ENCODE measurements at places on chromosomes 12 and 14.

GRCh38 chr12:128982933-128983332, 129.7 kb downstream of the GLT1D1 start:
- no peak for DNase-seq

GRCh38 chr14:30669594-30669993, 47.5 kb downstream of the SCFD1 start:
- DNase-seq, result no peak

GRCh38 chr12:109058773-109059172, 6.4 kb downstream of the USP30 start:
- no peak for DNase-seq

DNA sequence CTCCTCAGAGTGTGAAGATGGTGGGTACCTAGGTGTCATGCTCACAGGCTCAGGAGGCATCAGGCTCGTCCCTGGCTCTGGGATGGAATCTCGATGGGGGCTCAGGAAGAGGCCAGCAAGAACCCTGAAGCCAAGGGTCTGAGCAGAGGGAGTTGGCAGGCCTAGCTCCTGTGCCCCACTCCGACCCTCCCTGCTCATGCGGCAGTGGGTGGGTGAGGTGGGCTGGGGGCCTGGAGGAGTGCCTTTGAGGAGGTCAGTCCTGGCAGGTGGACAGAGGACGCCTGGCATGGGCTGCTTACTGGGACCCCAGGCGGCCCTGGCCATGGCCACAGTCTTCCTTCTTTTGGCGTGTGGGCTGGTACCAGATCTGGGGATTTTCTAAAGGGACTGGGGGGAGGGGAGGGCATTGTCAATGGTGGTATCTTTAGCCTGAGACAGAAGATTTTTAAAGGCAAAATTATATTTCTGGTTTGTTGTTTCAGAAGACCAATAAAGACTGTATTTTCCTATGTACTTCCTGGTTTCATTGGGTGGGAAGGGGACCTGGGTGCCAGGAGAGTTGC, 16.0 kb downstream of the LRTM2 start:
- no peak for DNase-seq

GRCh38 chr14:66069036-66069435, 417.1 kb upstream of the CCDC196 start:
- no peak for DNase-seq

- no peak for DNase-seq
Observed at GRCh38 chr12:104682790-104683279, 226.1 kb downstream of the CHST11 start.

DNA sequence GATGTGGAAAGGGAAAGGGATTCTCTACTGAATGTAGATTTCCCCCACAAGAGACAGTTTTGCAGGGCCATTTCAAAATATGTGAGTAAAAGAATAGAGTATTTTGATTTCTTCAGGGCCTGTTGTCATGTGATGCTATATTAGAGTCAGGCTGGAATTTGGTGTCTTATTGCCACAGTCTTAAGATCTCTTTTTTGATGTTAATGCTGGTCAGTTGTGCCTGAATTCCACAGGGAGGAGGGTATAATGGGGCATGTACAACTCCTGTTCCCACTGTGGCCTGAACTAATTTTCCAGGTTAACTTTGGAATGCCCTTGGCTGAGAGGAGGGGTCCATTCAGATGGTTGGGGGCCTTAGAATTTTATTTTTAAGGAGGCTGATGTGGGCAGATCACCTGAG, 111.0 kb upstream of the MAX start:
- no peak for DNase-seq

- no peak for DNase-seq
Observed at GRCh38 chr12:124044809-124045321, 71.8 kb downstream of the ZNF664 start.

DNA sequence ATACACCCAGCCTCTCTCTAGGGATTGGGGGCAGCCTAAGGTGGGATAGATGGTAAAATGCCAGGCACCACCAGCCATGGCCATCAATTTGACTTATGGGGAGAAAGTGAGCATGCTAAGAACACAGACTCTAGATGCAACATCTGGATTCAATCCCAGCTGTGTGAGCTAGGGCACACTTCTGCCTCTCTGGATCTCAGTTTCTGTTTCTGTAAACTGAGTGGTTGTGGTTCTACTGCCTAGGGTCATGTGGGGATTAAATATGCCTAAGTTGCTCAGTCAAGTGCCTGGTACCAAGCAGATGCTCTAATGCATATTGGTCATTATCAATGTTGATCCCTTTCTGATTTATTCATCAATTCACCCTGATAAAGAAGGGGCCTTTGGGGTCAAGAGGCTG, 12.6 kb upstream of the OAS1 start:
- no peak for DNase-seq

DNA sequence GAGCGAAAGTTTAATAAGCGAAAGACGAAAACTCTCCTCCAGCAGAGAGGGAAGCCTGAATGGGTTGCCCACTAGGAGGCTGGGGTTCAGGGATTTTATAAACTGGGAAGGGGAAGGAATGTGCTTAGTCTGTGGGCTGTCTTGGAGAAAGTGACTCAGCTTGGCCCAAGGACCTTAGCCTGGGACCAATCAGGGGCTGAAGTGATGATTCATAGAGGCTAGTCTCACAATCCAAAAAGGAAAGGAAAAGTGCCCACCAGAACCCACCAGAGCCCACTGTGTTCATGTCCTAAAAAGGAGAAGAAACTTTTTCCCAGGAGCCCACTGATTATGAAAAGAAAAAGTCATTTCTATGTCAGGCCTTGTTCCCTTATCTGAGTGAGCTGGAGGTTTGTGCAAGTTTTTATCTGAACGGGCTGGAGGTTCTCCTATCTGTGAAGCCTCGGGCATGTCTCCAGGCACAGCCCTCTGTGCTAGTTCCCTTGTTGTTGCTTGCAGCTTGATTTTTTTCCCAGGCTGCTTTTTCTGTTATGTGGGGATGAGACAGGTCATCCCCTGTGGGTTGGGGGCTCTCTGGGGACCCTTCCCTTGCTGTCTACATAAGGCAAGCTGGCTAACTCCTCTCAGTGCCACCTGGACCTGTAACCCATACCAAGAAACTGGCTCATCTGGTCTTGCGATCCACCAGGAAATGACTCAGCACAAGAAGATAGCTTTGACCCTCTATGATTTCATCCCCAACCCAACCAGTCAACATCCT, 8.3 kb upstream of the GOLGA5 start:
- DNase-seq, result peak; percentile 68

DNA sequence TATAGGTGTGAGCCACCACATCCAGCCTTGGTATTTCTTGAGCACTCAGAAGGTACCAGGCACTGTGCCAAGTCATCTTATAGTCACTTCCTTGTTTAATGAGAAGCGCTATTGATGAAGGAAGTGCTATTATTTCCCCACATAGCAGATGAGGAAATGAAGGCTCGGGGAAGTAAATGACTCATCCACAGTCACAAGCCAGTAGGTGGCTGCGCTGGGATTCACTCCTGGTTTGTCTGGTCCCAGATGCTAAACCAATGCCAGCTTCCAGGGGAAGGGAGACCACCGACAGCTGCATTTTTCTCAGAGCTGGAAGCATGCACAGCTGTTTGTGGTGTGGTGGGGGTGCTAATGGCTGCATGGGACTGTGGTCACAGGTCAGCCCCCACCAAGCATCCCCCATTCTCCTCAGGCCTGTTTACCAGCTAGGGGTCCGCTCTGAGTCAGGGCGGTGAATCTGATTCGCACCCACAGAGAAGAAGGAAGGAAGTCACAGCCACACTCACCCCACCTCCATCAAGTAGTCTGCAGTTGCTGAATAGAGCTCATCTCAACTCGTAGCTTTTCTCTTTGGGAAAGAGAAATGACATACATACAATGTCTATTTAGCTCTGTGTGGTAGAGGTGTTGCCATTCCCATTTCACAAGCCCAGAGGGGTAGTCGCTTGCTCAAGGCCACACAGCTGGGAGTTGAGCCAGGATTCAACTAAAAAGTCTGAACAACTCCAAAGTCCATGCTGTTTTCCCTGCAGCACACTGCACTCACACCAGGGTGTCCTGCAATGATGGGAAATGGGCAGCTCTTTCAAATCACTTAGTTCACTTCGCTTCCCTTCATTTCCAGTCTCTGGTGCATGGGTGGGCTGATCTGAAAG, 6.3 kb upstream of the LTBP2 start:
- DNase-seq, result no peak

DNA sequence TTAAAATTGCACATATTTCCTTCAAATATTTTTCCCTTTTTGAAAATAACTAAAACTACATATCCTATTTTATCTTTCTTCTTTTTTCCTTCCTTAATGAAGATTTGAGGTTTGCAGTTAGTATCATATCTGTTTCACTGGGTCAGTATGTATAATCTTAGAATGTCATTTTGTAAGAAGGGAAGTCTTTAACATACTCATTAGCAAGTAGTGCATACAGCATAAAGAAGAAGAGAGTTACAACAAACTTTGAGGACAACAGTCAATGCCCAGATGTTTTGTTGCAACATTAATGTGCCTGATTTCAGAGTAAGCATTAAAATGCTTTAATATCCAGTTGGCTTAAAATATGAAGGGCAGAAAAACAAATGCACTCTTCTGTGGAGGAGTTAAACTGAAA, 176.9 kb upstream of the FBXO33 start:
- DNase-seq, result no peak

GRCh38 chr14:58488550-58488949, 61.0 kb downstream of the KIAA0586 start:
- DNase-seq, result no peak

GRCh38 chr12:119440803-119441360, 106.4 kb downstream of the CCDC60 start:
- DNase-seq, result no peak

DNA sequence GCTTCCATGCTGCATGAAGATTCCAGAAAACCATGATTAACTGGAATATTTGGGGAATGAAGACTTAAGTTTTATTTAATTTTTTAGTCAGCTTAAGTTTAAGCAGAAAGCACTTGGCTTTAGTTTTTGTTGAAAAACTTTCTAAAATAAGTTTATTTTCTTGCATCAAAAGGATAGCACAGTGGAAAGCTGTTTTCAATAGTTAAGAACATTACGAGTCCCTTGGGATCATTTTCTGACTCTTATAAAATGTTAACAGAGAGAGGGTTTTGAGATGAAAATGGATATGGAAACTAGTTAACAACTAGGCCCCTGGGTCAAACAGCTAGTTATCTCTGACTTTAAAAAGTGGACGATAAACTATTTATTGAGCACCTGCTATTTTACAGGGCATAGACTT, 181.9 kb upstream of the SLC38A2 start:
- DNase-seq, result no peak

DNA sequence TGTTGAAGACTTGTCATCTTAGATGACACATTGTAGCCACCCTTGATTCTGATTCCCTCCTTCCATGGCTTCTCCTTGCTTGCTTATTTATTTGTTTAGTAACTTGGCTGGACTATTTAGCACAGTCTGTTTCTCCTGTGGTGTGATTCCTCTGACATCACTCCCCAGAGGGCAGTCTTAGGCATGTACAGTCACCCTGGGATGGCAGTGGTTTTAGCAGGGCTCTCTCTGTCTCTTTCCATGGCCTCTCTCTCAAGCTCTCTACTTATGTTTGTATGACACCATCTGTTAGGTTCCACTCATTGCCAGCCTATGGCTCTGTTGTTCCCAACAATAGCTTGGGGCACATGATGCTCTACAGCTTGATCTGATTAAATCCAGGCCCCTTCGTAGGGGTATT, 158.3 kb downstream of the ADGRD1 start:
- no peak for DNase-seq

DNA sequence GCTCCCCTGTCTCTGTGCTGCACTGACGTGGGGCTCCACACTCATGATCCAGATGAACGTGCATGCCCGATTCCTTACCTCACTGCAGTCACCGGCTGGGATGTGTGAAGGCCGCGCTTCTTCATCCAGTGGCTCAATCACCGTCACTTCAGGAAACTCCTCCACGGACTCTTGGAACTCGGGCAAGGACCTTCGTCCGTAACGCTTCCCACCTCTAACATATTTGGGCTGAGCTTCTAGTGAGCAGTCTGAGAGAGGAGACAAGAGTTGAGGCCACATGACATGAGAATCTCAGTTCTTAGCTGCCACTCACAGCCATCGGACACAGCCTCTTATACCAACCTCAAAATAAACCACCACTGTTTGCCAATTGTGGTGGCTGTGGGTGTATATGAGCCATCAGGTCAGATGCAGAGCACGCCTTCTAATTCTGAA, 38.3 kb downstream of the NIN start:
- DNase-seq, result no peak

- DNase-seq, result peak; percentile 80
Observed at GRCh38 chr12:54060975-54061778, 7.5 kb downstream of the HOXC4 start.

- DNase-seq, result peak; percentile 98
Observed at GRCh38 chr12:84911271-84912197, 1.1 kb downstream of the SLC6A15 start.

DNA sequence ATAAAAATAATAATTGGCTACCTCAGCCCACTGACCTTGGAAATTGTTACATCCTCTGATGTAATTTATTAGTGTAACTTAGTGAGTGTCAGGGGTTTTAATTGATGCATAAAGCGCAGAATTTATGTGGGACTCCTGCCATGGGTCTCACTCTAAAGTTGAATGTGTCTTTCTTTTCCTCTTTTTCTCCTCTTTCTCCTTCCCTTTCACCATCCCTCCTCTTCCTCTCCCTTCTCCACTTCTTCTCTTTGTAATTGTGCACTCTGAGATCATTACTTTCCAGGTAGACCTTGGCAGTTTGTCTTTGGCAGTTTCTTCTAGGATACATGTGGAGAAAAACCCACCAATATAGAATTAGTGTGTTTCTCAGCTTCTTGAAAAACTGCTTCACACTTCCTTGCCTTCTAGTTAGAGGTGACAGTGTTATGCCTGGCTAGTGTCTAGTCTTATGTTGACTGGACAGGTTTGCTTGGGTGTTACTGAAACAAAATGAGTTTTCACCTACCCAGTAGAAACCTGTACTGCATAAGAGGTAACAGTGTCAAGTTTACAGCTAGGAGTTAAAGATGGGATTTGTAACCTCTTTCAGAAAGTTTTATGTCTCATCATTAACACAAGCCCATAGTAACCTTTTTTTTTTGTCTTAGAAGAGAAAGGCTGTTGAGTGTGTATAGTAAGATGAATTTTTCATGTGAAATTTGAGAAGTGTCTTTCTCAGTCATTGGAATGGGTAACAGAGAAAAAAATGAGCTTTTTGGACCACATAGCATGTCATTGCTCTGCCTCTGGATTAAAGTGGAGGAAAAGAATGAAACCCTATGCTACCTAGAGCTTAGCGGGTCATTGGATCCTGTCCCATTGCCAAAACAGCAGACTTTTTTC, 18.6 kb downstream of the PELI2 start:
- DNase-seq, result no peak

- DNase-seq, result peak; percentile 47
Observed at GRCh38 chr12:131628766-131629448, 82.0 kb upstream of the SFSWAP start.

DNA sequence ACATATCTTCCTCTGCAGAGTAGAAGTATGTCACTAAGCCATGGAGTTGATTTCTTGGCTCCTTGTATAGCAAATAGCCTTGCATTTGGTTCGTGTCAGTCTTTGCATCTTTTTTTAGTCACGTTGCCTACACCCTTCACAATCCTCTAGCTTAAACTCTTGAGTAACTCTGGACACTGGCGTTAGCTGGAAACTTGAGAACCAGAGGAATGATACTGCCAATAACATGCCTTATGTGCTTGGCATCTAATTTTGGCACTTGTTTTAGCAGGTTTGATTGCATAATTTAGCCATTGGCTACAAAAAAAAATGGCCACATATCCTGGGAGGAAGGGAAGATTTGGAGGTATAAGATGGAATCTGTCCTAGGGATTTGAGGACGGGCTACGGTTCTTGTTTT, 136.2 kb downstream of the ETV6 start:
- DNase-seq, result no peak

- no peak for DNase-seq
Observed at GRCh38 chr14:95495076-95495475, 21.4 kb downstream of the SYNE3 start.

GRCh38 chr12:80025638-80026037, 73.7 kb upstream of the OTOGL start:
- no peak for DNase-seq
